Epithelial cell of proximal tubule (primary cell): ENCODE measurements at places on chromosomes 12 and 14. TPM values are rescaled to one million over a fixed set of nuclear protein-coding genes. Genes with fewer than 3 reads are reported as not detected.

DNA sequence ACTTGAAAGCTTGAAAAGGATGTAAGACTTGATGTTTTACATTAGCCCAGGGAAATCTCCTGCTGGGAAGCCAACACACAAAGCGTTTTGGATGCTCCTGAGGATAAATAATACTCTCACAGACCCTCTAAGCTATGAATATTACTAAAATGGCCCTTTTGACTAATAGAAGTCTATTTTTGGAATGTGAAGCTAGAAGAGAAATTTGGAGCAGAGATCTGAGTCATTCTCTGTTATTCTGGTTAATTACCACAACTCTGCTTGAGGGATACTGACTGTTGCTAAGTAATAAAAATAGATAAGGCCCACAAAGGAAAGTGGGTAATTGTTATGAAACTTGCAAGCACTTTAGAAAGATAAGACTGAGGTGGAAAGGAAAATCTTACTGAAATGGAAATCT, 346.2 kb upstream of the STXBP6 start:
- no peak for DNase-seq

- no peak for DNase-seq
Measured at GRCh38 chr12:86663716-86664115, 407.5 kb upstream of the MGAT4C start.

GRCh38 chr14:69049675-69050074, 70.6 kb upstream of the ACTN1 start:
- DNase-seq = no peak

Gene KCTD10
- total RNA-seq = 38.1 and 43.8 TPM in 2 replicates
